ENCODE measurements at places on chromosomes 13 and 19.
A peak's percentile ranks its signal among the peaks of the same experiment; 100 is the strongest.

DNA sequence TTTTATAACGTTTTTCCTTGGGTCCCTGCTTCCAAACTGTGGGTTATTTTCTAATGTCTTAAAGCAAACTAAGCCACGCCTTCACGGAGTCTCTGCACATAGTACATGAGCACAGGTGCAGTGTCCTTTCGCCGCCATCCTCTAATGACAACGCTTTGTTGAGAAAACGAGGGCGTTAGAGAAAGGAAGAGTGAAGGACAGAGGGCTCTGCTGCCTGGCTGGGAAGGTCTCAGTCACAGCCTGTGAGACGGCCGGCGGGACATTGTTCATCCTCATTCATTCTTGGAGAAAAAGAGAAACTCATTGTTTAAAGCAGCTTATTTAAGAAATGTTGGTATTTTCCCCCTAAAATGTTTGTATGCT lies 9.5 kb downstream of the IL17D start:
- DNase-seq = no peak

DNA sequence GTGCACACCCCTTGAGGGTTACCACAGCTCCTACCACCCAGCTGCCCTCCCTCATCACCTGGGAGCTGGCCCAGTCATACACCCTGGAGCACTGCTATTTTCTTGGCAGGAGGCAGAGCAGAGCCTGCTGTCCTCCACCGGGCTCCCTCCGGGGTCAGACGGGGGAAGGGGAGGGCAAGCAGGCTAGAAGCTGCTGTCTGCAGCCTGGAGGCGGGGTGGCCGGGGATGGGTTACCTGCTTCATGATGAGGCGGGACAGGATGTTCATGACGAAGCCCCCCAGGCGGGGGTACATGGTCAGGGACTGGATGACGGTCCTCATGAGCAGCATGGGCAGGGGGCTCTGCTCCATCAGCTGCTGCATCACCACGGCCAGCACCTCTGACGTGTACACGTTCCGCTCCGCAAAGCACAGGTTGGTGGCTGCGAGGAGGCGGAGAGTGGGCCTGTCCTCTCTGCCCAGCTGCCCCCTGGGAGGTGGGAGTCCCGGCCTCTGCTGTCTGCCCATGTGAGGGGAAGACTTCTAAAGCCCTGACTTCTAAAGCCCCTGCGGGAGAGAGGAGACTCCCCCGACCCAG lies 2.7 kb upstream of the RSPH6A start:
- peak; percentile 16 for DNase-seq

DNA sequence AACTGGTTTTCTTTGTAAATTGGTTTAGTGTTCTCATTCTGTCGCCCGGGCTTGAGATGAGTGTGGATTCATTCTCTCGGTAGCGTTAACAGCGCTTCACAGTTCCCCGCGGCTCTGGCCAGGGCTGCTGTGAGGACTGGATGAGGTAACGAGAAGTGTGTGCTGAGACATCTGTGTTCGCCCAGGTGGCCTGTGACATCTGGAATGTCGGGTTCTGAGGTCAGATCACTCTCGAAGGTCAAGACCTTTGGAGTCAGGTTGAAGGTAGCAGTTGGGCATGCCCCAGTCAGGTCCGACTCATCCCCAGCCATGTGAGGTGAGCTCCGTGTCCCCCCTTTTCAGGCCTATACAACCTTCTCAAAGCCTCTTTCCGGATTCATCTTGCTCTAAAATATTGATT lies 13.4 kb upstream of the TUBGCP3 start:
- no peak for DNase-seq

GRCh38 chr19:56707821-56708220 lies 36.3 kb upstream of the ZNF835 start:
- no peak for DNase-seq

DNA sequence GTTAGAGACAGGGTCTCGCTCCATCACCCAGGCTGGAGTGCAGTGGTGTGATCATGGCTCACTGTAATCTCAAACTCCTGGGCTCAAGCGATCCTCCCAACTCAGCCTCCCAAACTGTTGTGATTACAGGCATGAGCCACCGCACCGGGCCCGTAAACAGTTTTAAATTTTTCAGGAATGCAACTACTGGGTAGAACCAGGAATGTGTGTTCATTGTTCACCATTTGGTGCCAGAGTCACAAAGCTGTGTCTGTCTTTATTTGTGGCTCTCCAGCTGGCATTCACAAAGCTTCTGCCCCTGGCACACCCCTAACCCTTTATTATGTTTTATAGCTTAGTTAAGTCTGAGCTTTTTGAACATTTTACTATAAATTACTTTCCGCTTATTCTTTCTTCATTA lies 19.8 kb upstream of the ACP7 start:
- no peak for DNase-seq

DNA sequence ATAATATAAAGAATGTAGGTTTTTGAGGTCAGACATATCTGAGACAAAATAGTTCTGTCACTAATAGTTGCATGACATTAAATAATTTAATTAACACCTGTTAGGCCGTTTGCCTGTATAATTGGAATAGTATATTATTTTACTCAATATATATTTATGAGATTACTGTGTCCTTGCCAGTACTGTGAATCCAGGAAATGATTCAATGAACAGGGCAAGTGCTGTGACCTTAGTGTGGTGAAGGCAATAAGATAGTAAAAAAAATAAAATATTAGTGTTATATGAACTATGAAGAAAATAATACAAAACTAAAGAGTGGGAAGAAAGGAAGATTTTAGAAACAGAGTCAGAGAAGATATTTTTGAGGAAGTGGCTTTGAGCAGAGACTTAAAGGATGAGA lies 403.7 kb downstream of the PCDH9 start:
- no peak for DNase-seq

GRCh38 chr13:108409730-108410129 lies 140.2 kb downstream of the TNFSF13B start:
- DNase-seq = peak; percentile 45

GRCh38 chr19:887072-887471 lies 5.9 kb downstream of the MED16 start:
- no peak for DNase-seq

DNA sequence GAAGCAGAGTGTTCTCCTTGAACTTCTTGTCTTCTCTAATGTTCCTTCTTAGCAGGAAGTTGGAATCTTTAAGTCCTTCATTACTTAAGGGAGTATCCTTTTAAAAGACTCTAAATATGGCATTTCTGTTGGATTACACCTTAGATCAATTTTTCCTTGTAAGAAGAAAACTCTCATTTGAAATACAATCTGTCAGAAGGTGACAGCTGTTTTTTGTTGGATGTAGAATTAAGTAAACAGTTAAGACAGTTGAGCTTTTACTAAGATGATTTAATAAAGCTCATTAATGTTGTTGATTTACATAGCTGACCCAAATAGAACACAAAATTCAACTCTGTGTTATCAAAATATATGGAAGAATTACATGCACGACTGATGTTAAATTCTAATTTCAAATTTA lies 16.7 kb upstream of the MBNL2 start:
- DNase-seq = no peak

DNA sequence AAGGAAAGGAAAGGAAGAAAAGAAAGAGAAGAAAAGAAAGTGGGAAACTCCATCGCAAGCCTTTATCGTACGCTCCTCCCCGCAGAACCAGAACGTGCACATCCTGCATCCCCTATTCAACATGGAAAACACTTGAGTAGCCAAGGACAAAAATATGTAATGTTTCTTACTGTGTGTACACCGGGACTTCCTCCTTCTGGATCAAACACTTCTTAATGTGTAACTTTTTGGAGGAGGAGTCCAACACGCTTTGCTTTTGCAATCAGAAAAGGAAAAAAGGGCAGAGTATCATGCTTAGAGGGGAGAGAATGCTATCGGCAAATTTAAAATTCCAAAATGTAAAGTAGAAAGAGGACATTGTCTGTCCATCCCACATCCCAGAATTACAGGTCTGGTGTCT lies 7.8 kb upstream of the SHFL start:
- no peak for DNase-seq

DNA sequence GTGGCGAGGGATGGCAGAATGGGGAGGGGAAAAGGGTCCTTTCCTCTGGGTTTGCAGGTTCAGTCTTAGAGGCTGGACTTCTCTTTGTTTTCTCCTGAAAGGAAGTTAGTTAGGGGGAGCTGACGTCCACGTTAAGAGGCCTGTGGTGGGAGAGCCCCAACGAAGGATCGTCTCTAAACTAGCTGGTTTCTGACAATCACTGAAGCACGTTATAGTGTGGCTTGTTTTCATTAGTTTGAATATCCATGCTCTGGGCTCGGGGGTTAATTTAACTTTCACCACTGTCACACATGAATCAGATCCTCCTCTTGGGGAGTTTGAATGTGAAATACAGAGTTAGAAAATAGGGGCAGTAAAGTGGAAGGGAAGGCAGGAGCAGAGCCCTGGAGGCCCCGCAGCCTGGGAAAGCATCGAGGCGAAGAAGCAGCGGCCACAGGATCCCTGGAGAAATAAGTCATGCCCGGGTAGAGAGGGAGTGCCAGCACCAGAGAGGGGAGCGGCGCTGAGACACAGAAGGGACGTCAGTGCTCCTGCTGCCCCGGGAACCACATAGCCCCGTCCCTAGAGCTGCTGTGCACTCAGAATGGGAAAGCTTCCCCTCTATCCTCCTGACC lies 31.1 kb upstream of the AMER2 start:
- no peak for DNase-seq

DNA sequence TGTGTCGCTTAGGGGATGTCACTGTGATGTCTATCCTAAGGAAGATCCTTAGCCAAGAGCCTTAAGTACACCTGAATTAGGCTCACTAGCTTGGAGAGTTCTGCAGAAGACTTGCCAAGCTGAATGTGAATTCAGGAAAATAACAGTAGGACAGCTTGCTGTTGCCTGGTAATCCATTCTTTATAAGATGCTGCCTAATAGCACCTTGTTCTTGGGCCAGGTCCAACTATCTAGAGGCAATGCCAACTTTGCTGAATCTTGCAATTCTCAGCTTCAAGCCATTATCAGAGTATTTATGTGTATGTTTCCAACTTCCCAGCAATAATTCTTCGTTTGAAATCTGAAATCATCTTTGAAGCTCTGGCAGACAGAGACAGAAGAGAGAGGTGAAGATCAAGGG lies 102.8 kb downstream of the PCDH17 start:
- no peak for DNase-seq

DNA sequence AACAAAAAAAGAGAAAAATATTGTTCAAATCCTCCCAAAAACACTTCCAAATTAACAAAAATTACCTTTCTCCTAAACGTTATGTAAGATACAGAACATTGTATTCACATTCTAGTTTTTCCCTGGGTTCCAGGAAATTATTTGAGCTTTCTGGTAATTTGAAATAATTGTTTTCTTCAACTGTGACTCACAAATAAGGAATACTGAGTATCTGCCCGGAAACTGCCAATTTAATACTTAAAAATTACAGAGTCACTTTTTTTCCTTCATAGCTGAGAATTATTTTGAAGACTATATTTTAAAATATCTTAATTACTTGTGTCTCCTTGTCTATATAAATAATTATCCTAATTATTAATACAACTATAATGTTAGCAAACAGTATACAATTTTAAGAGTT lies 709.0 kb upstream of the ARGLU1 start:
- DNase-seq = no peak

GRCh38 chr13:33276570-33276969 lies 9.0 kb downstream of the STARD13 start:
- DNase-seq = no peak

GRCh38 chr19:43618921-43619261 lies 538 bp downstream of the ZNF428 start:
- no peak for DNase-seq

- DNase-seq = no peak
Observed at GRCh38 chr13:72716776-72717175, 10.7 kb downstream of the MZT1 start.

DNA sequence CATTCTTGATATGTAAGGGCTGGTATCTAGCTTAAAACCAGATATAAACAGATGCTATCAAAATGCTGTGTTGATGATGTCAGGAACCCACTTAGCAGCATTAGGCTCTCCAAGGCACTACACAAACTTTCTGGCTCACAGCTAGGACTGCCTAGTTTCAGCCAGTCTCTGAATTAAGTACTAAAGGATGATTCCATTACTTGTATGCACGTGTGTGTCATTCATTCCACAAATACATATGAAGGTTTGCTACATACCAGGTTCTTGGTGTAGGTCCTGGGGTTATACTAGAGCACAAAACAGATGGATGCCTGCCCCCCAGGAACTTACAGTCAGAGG lies 151.5 kb downstream of the RGCC start:
- DNase-seq = no peak

- DNase-seq = peak; percentile 37
Observed at GRCh38 chr13:110412132-110412914, 105.2 kb downstream of the COL4A2 start.

GRCh38 chr19:56664511-56664910 lies 7.0 kb downstream of the ZNF835 start:
- DNase-seq = no peak

DNA sequence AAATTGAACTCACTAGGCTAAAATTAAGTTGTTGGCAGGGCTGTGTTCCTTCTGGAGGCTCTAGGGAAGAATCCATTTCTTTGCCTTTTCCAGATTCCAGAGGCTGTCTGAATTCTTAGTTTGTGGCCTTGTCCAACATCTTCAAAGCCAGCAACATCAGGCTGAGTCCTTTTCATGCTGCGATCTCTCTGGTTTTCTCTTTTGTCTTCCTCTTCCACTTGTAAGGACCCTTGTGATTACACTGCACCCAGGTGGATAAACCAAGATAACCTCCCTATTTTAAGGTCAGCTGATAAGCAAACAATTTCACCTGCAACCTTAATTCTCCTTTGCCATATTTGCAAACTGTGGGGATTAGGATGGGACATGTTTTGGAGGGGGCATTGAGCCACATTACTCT lies 11.5 kb downstream of the UTP14C start:
- DNase-seq = no peak

DNA sequence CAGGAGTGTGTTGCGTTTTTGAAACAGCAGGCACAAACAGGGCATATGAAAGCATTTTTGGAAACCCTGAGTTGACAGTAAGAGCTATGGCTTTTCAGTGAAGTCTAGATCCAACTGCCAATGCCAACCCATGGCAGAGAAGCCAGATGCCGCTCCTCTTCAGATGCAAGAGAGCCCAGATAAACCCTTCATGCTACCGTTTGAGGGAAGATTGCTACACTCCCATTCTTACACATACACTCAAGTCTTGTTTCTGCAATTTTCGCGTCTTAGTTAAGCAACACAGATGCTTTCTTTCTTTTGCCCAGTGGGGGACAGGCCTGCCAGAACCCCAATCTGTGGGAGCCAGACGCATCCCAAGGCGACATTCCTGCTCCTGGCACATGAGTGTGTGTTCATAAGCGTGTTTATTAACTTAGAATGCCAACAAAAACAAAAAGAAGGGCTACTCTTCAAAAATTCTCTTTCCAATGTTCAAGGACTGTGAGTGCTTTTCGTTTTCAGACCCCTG lies 10.4 kb downstream of the BORCS8 start:
- DNase-seq = no peak

DNA sequence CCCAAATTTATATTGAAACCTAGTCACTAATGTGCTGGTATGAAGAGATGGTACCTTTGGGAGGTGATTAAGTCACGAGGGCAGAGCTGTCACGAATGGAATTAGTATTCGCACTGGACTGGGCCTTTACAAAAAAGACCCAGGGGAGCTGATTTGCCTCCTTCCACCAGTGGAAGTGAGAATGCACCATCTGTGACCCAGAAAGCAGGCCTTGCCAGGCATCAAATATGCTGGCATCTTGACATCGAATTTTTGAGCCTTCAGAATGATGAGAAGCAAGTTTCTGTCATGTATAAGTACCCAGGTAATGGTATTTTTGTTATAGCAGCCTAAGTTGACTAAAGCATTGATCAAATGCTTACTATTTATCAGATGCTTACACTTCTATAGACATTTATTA lies 373.6 kb downstream of the FGF14 start:
- DNase-seq = no peak
